ENCODE measurements at places on chromosomes 12 and 14.

DNA sequence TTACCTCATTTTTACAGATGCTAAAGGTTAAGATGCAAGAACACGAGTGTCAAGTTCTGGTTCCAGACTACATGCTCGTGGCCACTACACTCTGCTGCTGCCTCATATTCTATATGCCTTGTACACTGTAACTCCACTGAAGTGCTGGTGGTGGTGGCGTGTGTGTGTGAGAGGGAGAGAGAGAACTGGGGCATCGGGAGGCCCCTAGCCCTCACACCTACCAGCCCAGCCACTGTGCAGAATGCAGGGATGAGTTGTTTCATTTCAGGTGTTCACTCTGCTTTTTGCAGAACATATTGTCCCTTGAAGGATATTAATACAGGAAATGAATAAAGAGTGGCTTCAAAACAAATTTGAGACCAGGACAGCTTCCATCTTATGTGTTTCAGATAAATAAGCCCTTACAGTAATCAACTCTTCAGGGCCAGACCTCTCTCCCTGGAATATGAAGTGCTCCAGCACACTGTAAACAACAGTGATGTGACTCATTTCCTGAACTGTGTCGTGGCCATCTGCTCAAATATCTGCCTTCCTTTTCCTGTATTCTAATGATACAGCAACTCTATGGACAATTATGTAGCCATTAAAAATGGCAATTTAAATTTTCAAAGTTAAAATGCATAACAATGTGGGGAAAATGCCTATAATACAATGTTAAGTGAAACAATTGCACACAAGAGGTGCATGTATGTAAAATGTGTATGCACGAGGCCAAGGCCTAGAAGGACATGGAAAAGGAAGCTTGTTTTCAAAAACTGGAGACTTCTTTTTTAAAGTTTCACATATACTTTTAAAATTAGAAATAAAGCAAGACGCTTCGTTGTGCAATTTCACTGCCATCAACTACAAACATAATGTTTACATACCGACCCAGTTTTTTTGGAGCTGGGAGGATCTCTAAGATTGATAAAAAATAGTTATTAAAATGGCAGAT lies 215.4 kb downstream of the PELI2 start:
- DNase-seq, result peak; percentile 69

GRCh38 chr14:45838597-45838996 lies 585.6 kb upstream of the MIS18BP1 start:
- DNase-seq, result peak; percentile 1

DNA sequence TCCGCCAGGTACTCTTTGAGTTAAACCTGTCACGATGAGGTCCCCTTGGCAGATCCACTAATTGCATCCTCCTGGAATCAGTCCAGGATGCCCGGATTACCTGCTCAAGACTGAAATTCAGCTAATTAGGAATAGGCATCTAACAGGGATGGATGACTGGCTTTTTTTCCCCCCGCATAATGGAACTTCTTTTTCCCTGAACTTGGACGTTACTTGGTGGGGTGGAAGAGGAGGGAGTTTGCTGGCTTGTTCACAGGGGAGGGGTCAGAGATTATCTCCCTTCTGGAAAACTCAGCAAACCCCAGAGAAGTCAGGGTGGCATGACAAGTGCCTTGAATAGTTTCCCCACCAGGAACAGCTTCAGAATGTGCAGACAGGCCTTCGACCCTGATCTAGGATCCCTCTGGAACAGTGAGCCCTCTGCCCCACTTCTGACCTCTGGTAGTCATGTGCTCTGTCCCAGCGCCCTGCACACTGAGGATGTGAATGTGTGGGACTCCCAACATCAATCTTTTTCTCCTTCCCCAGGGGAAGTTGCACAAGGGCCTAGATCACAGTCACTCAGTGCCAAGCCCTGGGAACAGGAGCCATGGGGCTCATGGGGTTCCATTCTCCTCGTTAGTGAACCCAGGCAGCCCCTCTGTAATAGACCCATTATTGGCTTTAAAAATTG lies 142.5 kb downstream of the SMOC1 start:
- no peak for DNase-seq

- no peak for DNase-seq
Measured at GRCh38 chr12:25051171-25051570, 102.3 kb upstream of the BCAT1 start.

- DNase-seq, result peak; percentile 84
Measured at GRCh38 chr12:57389033-57389432, 41.8 kb downstream of the R3HDM2 start.

- DNase-seq, result peak; percentile 68
Measured at GRCh38 chr12:108511633-108512540, 3.2 kb upstream of the FICD start.

- DNase-seq, result no peak
Measured at GRCh38 chr14:76405627-76406026, 29.7 kb downstream of the ESRRB start.

GRCh38 chr12:13435235-13435933 lies 238.9 kb downstream of the EMP1 start:
- DNase-seq, result peak; percentile 79

DNA sequence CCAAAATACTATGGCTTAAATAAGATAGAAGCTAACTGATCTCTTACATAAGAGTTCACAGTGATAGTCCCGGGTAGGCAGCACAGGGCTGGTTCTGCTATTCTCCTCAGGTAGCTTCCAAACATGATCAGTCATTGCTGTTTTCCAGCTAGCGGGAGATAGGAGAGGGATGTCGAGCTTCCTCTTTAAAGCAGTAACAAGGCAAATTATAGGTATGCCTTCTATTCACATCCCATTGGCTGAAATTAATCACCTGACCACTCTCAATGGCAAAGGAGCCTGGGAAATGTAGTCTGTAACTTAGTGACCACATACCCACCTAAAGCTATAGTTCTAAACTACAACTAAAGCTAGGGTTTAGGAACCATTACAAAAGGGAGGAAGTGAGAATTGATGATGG lies 34.5 kb upstream of the VRK1 start:
- DNase-seq, result peak; percentile 45

DNA sequence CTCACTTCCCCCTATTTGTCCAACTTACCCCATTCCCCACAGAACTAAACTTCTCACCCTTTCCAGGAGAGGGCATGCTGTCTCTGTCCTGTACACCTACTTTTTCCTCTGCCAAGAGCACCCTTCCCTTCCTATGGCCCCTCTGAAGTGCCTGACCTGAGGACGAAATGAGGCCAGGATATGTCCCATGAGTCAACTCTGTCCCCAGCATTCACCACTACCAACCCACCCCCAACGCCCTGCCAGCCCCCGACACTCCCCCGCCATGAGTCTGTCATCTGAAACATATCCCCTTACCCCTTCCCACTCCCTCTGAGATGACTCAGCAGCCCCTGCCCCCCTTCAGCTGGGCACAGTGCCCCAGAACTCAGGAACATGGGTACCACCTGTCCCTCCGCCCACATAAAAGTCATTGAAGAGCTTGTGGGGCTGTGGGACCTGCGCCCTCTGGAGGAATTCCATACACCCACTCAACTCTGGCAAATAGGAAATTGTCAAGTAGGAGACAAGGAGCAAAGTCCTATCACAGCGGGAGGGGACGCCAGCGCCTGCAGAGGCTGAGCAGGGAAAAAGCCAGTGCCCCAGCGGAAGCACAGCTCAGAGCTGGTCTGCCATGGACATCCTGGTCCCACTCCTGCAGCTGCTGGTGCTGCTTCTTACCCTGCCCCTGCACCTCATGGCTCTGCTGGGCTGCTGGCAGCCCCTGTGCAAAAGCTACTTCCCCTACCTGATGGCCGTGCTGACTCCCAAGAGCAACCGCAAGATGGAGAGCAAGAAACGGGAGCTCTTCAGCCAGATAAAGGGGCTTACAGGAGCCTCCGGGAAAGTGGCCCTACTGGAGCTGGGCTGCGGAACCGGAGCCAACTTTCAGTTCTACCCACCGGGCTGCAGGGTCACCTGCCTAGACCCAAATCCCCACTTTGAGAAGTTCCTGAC lies 26.3 kb downstream of the ITGA7 start:
- peak; percentile 38 for DNase-seq

DNA sequence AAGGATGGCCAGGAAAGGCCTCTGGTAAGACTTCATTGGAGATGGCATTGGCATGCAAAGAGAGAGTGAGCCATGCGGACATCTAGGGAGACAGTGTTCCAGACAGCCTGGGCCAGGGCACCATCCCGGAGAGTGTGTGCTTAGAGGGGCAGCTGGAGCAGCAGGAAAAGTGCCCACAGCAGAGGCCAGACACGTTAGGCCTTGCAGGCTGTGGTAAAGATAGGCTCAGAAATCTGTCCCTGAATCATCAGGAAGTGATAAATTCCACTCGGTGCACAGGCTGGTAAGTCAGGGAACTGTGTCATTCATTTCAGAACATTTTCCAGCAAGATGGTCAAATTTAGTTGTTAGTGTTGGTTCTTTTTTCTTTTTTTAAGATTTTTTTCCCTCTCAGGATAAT lies 8.8 kb downstream of the GALNT16 start:
- DNase-seq, result peak; percentile 50

GRCh38 chr12:2487278-2487677 lies 307.5 kb upstream of the FKBP4 start:
- no peak for DNase-seq

DNA sequence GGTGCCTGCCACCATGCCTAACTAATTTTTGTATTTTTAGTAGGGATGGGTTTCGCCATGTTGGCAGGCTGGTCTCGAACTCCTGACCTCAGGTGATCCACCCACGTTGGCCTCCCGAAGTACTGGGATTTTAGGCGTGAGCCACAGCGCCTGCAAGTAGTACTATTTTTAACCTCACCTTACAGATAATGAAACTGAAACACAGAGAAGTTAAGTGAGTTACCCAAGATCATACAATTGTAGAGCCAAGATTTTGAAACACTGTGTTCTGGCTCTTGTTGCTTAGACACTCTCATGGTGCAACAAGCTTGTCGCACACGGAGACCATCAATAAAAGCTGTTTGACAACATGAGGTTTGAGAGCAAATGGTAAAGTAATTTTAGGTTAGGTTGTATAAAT lies 159.1 kb upstream of the LMNTD1 start:
- no peak for DNase-seq

GRCh38 chr14:104351849-104352492 lies 213.6 kb downstream of the KIF26A start:
- no peak for DNase-seq

GRCh38 chr12:75890660-75891059 lies 140.9 kb downstream of the PHLDA1 start:
- DNase-seq, result no peak

- no peak for DNase-seq
Measured at GRCh38 chr12:120227233-120228040, 26.5 kb upstream of the RPLP0 start.

DNA sequence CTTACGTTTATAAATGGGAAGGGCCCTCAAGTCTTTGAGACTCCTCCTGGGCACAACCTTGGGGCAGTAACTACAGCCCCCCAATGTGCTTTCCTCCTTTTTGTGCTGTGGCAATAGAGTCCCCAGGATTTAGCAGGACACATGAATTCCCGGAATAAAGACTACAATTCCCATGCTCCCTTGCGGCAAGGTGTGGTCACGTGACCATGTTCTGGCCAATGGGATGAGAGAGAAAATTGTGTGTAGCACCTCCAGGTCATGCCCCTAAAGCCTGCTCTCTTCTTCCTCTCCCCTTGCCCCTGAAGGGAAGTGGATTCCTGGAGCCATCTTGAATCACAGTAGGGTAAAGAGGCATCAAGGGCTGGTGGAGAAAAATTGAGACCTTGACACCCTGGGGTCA lies 295.1 kb upstream of the SFSWAP start:
- DNase-seq, result no peak

DNA sequence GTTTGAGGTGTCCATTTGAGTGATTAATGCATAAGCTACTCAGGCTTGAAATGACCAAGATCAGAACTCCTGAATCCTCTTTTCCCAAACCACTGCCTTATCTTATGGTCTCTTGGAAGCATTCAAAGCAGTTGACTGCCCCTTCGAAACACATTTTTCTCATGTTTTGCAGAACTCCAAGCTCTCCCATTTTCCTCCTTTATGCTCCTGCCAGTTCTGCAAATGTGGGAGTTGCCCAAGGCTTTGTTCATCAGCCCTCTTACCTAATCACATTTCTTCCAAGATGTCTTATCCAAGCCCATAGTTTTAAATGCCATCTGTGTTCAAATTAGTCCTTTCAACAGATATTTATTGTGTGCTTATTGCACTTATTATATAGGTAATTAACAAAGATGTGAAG lies 1.8 kb upstream of the DNAAF2 start:
- DNase-seq, result no peak

GRCh38 chr12:118377021-118377883 lies 897 bp downstream of the SUDS3 start:
- no peak for DNase-seq

DNA sequence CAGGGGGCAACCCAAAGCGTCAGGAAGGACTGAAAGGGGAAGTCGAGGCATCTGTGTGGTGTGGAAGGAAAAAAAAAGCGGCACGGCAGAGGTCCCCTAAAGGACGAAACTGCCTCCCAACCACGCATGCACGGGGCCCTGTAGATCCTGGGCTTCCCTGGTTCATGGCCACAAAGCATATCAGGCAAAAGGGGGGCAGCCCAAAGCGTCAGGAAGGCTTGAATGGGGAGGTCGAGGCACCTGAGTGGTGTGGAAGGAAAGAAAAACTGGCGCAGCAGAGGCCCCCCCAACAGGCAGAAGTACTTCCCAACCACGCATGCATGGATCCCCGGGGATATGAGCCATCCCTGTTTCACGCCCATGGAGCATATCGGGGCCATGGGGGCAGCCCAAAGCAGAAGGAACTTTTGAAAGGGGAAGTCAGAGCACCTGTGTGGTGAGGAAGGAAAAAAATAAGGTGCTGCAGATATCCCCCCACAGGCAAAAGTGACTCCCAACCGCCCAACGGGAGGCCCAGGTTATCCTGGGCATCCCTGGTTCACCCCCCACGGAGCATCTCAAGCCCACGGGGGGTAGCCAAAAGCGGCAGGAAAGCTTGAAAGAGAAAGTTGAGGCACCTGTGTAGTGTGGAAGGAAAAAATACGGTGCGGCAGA lies 581.2 kb downstream of the ALG10 start:
- DNase-seq, result no peak

DNA sequence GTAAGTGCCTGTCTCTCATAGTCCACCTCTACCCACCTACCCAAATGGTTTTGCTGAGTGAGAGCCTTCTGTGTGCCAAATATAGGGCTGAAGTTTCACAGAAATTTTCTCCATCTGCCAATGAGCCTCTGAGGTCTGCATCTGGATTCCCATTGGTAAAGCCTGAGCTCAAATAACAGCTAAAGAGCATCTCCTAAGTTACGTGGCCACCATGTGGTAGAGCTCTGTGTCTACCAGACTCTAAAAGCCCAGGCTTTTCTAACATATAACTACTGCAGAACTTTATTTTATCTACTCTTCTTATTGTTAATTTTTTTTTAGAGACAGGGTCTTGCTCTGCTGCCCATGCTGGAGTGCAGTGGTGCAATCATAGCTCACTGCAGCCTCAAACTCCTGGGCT lies 16.0 kb downstream of the AMDHD1 start:
- DNase-seq, result peak; percentile 22

- no peak for DNase-seq
Measured at GRCh38 chr12:51401486-51401885, 10.3 kb upstream of the GALNT6 start.

DNA sequence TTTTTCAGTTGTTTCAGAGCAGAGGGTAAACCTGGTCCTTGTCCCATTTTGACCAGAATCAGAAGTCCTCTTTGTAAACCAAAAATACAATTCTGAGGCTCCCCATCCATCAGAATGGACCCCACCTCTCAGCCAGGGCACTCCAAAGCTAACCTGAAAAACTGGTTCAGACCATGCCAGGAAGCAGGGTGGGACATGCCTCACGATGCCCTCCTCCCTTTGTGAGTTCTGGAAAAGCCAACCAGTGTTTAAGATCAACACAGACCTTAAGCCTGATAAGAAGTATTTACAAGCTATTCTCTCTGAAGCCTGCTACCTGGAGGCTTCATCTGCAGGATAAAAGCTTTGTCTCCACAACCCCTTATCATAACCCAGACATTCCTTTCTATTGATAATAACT lies 35.4 kb downstream of the TNFAIP2 start:
- no peak for DNase-seq
